NB4 (cell line): ENCODE measurements at places on chromosomes 5 and 9.

DNA sequence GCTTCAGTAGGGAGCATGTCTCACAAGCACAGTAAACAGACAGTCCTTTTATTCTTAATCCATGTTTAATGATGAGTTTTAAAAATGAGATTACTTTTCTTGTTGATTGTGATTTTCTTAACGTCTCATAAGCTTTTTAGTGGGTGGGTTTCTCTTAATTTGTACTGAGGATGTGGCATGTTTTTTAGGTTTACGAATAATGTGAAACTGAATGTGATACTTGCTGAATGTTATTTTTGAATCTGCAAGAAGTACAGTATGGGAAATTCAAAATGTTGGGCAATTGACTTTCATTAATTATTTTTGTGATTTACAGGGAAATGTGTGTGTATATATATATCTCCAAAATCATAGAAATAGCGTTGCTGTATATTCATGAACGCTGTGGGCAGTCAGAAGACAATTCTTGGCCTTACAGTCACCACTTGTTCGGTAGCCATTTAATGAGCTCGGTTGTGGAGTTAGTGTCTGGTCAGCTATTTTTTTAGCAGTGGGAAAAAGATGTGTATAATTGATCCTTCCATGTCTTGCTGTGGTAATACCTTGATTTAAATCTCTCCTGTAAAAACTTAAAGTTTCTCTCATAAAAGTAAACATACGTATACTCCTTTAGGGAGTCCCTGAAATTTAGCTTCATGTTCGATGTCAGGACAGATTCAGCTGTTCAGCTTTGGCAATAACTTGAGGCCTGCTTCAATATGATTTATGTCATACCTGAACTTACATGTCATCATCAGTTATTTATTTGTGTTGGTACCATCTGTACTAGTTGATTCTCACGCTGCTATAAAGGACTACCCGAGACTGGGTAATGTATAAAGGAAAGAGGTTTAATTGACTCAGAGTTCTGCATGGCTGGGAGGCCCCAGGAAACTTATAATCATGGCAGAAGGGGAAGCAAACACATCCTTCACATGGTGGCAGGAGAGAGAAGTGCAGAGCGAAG is 15.0 kb downstream of the ICE1 start:
- DNase-seq, result no peak

DNA sequence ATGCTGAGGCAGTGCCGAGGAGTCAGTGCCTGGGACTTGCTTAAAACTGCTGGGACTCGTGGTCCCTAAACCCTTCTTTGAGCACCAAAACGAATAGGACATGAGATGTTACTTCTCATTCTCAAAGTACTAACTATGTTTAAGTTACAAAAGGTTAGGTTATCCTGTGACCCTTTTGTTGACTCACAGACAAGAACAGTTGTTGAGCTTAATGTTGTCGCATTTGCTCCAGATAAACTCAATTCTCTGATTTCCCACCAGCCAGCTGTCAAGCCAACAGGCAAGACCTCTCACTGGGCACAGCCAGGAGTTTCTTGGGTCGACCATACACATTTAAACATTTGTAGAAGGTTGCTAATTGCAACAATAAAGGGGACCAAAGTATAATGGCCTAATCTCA is 249.4 kb downstream of the ADAMTSL1 start:
- DNase-seq, result no peak

- no peak for DNase-seq
These were observed 3.2 kb downstream of the ELL2 start for GRCh38 chr5:95958310-95959014.

DNA sequence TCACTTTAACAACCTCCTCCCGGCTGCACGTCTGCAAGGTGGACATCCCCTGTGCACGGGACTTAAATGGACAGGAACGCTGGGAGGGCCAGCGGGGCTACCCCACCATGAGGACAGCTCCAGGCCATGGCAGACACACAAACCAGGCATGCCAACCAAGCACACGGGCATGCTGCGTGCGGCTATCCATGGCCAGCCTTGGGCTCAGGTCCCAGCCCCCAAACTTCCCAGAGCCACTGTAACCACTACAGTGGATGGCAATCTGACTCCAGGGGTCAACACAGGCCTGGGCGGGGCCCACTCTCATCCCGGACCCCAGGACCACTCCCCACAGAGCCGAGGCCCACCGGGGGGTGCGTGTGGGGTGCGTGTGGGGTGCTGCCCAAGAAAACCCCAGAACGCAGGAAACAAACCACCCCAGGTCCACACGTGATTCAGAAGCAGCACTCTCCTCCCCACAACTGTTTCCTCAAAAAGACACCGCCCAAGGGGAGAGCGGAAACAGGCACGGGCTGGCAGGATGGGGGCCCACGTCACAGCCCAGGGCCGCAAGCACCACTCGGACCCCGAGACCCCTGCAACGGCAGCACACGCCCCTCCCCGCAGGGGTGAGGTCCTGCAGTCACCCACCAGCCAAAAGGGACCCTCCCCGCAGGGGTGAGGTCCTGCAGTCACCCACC is 7.4 kb downstream of the SLC12A7 start:
- no peak for DNase-seq

DNA sequence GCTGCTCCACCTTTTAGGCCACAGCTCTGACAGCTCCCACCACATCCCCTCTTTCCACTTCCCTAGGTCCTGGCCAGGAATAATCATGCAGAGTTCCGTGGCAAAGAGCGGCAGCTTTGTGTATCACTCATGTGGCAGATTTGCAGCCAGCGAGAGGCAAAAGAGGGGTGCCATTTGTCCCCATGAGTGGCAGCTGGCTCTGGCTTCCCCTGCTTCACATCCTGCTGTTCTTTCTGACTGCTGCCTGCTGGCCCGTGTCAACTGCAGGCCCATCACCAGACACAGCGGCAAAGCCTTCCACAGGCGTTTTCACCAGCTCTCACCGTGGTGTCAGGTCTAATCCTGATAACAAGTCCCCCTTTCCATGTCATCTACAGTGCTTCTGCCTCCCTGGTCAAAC is 430.6 kb upstream of the DAP start:
- no peak for DNase-seq

DNA sequence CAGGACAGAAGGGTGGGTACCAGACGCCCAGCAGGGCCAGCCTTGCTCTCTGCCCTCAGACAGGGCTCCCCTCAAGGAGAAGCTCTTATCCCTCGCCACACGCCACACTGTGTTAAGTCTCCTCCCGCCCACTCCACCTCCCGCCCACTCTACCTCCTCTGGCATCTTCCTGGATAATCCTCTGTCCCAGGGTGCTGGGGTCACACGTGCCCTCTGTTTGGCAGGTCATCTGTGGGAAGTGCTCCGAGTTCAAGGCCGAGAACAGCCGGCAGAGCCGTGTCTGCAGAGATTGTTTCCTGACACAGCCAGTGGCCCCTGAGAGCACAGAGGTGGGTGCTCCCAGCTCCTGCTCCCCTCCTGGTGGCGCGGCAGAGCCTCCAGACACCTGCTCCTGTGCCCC is 26.0 kb upstream of the SUSD3 start:
- DNase-seq, result no peak

GRCh38 chr5:44402084-44402483 is 12.9 kb upstream of the FGF10 start:
- no peak for DNase-seq

GRCh38 chr5:68077349-68077894 is 138.1 kb upstream of the PIK3R1 start:
- no peak for DNase-seq

DNA sequence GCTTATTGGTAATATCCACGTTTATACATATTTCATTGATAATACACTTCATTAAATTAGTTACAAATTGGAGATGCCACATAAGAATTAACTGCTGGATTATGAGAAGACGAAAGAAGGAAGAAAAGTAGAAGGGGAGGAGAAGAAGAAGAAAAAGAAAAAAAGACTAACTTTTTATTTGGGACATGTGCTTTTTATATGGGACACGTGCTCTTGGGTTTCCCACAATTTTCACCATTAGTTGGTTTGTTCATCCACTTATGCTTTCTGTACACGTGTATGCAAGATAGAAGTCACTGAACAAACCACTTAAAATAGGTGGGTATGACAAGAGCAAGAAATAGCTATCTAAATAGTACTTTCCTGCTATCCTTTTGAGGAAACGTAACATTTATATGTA is 98.6 kb downstream of the MRPS30 start:
- no peak for DNase-seq

DNA sequence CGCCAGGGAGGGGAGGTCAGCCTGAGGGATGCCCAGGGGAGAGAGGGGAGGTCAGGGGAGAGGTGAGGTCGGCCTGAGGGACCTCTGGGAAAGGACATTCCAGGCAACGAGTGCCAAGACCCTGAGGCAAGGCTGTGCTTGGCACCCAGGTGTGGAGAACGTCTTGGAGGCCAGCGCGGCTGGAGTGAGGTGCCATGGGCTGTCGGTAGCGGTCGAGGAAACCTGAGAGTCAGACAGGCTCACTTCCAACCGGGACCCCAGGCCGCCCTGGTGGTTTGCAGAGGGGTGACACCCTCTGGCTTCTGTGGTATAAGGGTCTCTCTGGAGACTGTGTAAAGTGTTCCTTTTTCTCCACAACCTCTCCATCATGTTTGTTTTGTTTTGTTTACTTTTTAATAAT is 82.9 kb downstream of the CACNA1B start:
- DNase-seq, result no peak

GRCh38 chr5:140391312-140391711 is 10.3 kb upstream of the ANKHD1 start:
- peak; percentile 60 for DNase-seq

DNA sequence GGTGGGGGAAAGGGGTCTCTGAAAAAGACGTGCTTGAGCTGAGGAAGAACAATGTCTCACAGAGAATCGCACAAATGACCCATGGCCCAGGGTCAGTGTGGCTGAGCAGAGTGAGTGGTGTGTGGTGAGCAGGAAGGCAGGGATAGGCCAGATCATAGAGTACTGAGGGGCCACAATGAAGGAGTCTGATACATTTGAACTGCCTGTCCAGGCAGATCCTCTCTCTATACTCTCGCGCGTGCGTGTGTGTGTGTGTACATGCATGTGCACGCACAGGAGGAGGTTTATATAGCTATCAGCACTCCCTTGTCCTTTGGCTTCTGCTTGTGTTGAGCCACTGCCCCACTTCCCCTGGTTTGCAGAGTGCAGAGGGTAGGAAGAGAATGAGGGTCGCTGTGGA is 294.0 kb downstream of the ZNF608 start:
- DNase-seq, result no peak

GRCh38 chr5:12292610-12293204 is 388.5 kb upstream of the CTNND2 start:
- peak; percentile 53 for DNase-seq

- peak; percentile 11 for DNase-seq
These were observed 15.5 kb downstream of the C5orf15 start for GRCh38 chr5:133952729-133953567.

DNA sequence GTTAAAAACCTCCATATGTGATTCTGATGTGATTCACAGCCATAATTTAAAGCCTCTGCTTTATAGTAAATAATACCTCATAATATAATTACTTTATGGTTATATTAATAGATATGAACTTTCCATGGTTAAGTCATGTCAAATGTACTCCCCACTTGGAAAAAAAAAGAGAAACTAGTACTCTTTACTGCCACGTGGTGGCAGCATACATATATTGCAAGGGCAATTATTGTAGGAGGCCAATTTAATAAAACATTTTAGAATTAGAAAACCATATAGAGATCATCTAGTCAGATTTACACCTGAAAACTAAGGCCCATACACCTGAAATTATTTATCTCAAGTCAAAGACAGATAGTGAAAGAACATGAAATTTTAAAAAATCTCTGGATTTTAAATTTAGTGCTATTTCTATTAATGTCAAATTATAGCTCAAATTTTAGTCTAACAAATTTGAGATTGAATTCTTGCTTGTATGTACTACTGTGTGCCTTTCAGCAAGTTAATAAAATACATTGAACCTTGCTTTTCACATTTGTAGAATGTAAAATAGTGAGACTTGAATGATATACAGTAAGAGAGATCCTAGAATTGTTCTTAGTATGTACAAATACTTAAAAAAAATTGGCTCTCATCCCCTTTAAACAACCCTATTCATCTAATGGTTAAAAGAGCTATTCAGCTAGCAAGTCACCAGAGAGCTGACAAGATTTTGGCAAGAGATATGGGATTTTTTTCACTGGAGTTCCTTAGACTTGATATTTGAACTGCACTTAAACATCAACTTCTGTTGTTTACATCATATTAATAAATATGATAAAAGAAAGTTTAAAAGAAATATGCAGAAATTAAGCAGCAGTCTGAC is 603.8 kb downstream of the TLE4 start:
- peak; percentile 30 for DNase-seq

DNA sequence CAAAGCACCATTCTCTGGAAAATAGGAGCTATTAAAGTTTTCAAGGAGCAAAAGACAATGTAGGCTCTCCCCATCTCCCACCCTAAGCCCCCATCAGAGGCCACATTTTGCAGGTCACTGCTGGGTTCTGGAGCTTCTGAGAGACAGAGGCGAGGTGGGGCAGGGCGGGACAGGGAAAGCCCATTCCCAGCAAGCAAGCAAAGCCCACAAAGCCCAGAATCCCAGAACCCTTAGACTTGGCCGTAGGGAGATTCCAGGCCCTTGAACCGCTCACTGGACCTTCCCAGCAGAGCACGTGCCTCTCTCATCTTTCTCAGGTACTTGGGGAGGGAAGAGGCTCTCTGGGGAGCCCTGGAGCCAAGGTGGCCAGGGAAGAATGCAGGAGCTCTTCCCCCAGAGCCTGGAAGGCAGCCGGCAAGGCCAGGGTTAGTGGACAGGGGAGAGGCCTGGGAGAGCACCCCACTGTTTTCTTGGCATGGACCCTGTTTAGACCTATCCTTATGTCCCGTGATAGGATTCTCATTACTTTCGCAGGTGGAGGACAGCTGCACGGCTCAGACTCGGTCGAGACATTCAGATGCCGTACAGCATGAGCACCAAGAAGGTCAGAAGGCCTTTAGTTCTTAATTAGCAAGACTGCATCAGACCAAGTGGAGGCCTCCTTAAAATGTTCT is 52.4 kb downstream of the ZNF354C start:
- DNase-seq, result no peak

- peak; percentile 63 for DNase-seq
These were observed 13.9 kb upstream of the FNIP1 start for GRCh38 chr5:131810510-131811249.

GRCh38 chr9:102779356-102779755 is 215.8 kb upstream of the CYLC2 start:
- DNase-seq, result no peak

DNA sequence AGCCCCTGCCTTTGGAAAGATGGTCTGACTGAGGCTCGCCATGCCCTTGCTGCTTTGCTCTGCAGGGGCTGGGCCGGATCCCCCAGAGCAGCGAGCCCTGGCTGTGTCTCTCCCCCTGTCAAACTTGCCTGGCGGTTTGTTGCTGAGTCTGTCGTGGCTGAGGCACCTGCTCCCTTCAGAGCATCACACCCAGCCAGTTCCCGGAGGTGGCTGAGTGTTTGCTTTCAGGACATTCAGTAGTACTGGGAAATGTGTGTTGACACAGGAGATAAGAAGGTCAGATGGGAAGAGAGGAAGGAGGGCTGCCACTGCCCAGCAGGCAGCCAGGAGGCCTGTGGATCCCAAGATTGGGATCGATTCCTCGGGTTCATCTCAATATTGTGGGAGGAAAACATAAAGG is 62.9 kb downstream of the GADD45G start:
- no peak for DNase-seq

GRCh38 chr5:10306806-10307205 is 896 bp downstream of the CMBL start:
- DNase-seq, result no peak
